ENCODE measurements at places on chromosomes 7 and 10. TPM values are rescaled to one million over a fixed set of nuclear protein-coding genes. Genes with fewer than 3 reads are reported as not detected.
A peak's percentile ranks its signal among the peaks of the same experiment; 100 is the strongest.

Gene FAM25G
- total RNA-seq: not detected

- no peak for DNase-seq
Measured at GRCh38 chr10:75408509-75408875, 6.9 kb upstream of the ZNF503 start.

Gene SGCE
- not detected for total RNA-seq

DNA sequence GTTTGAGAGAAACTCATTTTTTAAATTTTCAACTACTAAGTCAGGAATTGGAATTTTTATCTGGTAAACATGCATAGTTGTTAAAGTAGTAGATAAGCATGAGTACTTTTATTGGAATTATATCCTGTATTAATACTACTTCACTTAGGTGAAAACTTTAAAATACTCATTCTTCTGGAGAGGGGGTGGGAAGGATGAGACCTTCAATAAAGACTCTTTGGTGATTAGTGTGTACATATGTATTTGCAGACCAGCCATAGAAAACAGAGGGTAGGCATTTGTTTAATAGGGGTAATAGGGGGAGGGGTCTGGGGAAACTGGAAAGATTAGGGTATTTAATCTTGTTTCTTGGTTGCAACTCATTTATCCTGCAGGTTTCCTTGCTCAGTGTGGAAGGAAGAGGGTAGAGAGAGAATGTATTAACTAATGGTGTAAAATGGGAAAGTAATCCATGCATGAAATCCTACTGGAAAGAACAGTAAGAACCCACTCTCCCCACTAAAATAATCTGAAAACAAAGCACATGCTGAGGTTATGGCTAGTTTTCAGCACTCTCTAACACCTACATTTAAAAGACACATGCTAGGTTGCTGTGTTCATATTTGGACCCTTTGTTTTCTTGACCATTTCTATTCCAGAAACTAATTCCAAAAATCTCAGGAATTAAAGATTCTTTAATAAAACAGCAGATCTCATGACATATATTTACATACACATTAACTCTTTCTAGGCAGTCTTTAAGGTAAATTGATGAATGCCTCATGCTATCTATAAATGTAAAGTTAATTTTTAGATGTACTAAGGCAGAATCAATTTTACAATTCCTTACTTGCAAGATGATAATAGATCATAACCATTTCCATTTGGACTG lies 6.2 kb upstream of the IGF2BP3 start:
- DNase-seq: no peak

DNA sequence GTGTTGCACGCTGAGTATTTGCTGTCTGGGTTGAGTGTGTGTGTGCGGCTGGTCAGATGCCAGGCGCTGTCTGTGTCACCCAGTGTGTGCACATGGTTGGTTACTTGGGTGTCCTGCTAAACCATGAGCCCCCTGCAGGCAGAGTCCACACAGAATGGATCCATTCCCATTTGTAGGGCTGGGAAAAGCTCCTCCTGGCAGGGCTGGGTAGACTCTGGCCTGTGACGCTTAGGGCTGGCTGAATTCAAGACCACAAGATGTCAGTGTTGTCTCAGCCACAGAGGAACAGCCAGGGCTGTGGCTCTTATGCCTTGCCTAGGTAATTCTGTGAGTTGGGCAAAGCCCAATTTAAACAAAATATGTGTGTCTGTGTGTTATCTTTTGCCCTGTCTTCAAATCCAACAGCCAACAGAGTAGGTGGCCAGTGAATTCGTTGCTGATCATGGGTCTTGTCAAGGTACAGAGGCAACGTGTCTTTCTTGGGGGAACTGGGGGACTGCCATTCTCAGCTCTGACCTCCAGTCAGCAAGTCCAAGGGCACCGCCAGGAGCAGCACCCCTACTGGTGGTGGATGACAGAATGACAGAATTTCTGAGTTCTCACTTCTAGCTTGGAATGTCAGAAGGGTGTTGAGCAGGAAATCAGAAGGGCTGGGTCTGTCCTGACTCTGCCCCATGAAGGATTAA lies 285.1 kb downstream of the CCSER2 start:
- peak; percentile 10 for DNase-seq

Gene PPP1R17
- total RNA-seq: not detected

DNA sequence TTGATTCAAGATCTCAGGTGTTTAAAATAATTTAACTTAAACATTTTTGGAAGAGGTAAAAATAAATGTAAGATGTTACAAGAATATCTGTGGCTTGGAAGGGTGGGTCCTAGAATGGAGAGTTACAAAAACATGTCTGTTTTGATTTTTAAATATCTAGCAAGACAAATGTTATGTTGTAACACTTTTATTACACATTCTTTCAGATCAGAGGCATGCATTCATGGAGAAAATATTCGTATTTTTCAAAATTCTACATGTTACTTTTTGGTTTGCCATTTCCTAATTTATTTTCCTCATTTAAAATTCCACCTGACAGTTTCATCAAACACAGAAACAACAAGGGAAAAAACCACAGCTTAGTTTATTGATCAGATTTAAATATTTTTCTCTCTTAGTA lies 10.0 kb downstream of the WBP1L start:
- no peak for DNase-seq
